ENCODE measurements at places on chromosomes 16 and 17. TPM values are rescaled to one million over a fixed set of nuclear protein-coding genes. Genes with fewer than 3 reads are reported as not detected.

PTGES3L gene
- 1.4 TPM for polyA plus RNA-seq

SLC35G3 gene
- polyA plus RNA-seq: not detected

NPW gene
- polyA plus RNA-seq: not detected

ATXN1L gene
- 5.4 TPM for polyA plus RNA-seq

CIBAR2 gene
- polyA plus RNA-seq: not detected

SGSM2 gene
- polyA plus RNA-seq: 8.0 TPM

NPIPA5 gene
- 1.4 TPM for polyA plus RNA-seq

SNTB2 gene
- polyA plus RNA-seq: 3.8 TPM

TBC1D28 gene
- polyA plus RNA-seq: not detected

BTBD17 gene
- polyA plus RNA-seq: not detected

AURKB gene
- polyA plus RNA-seq: 0.34 TPM

DNAJC7 gene
- polyA plus RNA-seq: 82.3 TPM

KRTAP1-1 gene
- polyA plus RNA-seq: not detected

ORC6 gene
- polyA plus RNA-seq: 0.40 TPM

RSL1D1 gene
- 307 TPM for polyA plus RNA-seq

GPR179 gene
- not detected for polyA plus RNA-seq

NOMO2 gene
- polyA plus RNA-seq: 62.8 TPM

SNX11 gene
- 33.3 TPM for polyA plus RNA-seq

ITGAL gene
- 51.9 TPM for polyA plus RNA-seq

NPIPA2 gene
- polyA plus RNA-seq: not detected

PSME3IP1 gene
- polyA plus RNA-seq: 91.6 TPM

CDT1 gene
- 0.20 TPM for polyA plus RNA-seq

RAB26 gene
- 0.41 TPM for polyA plus RNA-seq

IL32 gene
- polyA plus RNA-seq: 59.8 TPM

DPEP3 gene
- not detected for polyA plus RNA-seq

PARD6A gene
- 18.5 TPM for polyA plus RNA-seq

HAP1 gene
- not detected for polyA plus RNA-seq

ABCC6 gene
- not detected for polyA plus RNA-seq

DNASE1L2 gene
- polyA plus RNA-seq: not detected

TMEM106A gene
- polyA plus RNA-seq: 10.4 TPM

GRB7 gene
- not detected for polyA plus RNA-seq

CIITA gene
- 173 TPM for polyA plus RNA-seq

DOC2A gene
- polyA plus RNA-seq: not detected

KRTAP4-3 gene
- not detected for polyA plus RNA-seq

CCL22 gene
- polyA plus RNA-seq: 0.20 TPM

POLR2C gene
- 28.3 TPM for polyA plus RNA-seq

TANC2 gene
- polyA plus RNA-seq: 0.85 TPM

All from IgD-negative memory B cell (primary cell).